ENCODE measurements at places on chromosomes 3 and 15. TPM values are rescaled to one million over a fixed set of nuclear protein-coding genes. Genes with fewer than 3 reads are reported as not detected.
A peak's percentile ranks its signal among the peaks of the same experiment; 100 is the strongest.

Gene DLL4
- 213 TPM for total RNA-seq

Gene CCDC39
- not detected for total RNA-seq

Gene LOXL1
- total RNA-seq = 35.5 TPM

Gene AHSG
- not detected for total RNA-seq

Gene VILL
- 6.7 TPM for total RNA-seq

Gene GTPBP8
- total RNA-seq = 14.4 TPM

Gene FMN1
- 1.3 TPM for total RNA-seq

Gene ARHGEF26
- total RNA-seq = 4.6 TPM

Gene MGA
- 24.3 TPM for total RNA-seq

GRCh38 chr3:170517242-170517945 is 68.5 kb downstream of the SLC7A14 start:
- no peak for DNase-seq

DNA sequence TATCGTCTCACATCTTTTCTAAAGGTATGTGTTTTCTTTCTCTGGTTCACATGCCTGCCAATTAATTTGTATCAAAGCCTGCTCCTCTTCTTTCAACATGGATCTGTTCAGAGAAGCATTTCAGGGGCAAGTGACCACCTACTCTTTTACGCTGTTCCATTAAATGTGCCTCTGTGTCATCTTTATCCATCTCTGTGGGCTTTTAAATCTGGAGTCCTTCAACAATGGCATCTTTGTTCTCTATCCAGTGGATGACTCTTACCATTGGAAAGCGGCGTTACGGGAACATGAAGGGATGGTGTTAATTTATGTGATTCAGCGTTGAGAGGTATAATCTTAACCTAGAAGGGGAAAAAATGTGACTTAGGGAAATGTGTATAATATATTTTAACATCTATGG is 92.7 kb upstream of the CFAP20DC start:
- no peak for DNase-seq

GRCh38 chr3:158731938-158732855 is at the start of gene RARRES1:
Gene RARRES1 (minus strand): TSS chr3:158732457. CDS start chr3:158732415, 42 bp downstream.
- DNase-seq = no peak

GRCh38 chr3:5531039-5531438 is 343.5 kb downstream of the EDEM1 start:
- no peak for DNase-seq

- no peak for DNase-seq
Measured at GRCh38 chr3:182323898-182324297, 469.4 kb upstream of the ATP11B start.

- no peak for DNase-seq
Measured at GRCh38 chr15:56967336-56967735, 48.9 kb downstream of the TCF12 start.

DNA sequence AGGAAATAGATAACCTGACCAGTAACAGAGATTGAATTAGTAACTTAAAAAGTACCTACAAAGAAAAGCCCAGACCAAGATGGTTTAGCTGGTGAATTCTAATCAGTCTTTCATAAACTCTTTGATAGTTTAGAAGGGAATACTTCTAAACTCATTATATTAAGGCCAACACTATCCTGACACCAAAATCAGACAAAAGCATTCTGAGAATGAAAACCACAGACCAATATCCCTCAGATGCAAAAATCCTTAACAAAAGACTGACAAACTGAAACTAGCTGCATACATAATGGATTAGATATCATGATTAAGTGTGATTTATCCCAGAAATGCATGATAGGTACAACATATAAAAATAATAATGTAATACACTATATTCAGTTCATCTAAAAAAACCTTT is 115.6 kb downstream of the RFX7 start:
- no peak for DNase-seq

DNA sequence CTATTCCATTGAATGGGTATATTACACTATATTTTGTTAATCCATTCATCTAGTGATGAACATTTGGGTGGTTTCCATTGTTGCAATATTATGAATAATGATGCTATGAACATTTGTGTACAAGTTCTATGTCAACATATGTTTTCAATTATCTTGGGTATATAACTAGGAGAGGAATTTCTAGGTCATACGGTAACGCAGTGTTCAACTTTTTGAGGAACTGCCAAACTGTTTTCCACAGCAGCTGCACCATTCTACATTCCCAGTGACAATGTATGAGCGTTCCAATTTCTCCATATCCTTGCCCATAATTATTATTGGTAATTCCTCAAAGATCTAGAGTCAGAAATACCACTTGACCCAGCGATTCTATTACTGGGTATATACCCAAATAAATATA is 24.1 kb upstream of the RORA start:
- no peak for DNase-seq

DNA sequence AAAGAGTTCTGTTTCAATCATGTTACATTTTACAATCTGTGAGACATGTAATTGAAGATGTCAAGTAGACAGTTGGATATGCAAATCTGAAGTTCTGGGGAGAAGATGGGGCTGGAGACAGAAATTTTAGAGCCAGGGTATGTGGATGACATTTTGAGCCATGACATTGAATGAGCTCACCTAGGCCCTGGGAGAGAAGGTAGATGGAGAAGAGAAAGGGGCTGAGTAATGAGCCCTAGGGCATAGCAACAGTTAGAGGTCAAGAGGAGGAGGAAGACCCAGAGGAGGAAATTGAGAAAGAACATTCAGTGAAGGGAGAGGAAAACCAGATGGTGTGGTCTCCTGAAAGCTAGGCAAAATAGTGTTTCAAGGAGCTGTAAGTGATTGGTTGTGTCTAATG is 15.3 kb downstream of the TMEM266 start:
- no peak for DNase-seq

- DNase-seq = no peak
Measured at GRCh38 chr15:96122077-96123027, 208.1 kb upstream of the NR2F2 start.

DNA sequence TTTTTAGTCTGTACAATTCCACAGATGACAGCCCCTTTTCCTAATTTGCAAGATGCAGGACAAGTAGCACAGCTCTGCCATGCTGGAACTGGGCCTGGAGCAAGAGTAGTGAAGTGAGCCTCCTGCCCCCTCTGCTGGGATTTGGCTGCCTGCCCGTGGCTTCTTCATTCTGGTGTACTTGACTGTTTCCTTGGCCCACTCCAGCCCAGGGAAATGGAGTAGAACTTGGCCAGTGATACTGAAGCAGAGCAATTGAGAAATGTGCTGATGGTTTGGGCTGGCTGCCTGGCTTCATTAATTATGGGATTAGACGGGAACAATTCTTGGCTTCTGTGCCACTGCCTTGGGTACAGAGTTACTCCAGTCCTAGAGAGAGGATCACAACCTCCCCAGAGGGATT is 2.8 kb downstream of the GPD1L start:
- no peak for DNase-seq

DNA sequence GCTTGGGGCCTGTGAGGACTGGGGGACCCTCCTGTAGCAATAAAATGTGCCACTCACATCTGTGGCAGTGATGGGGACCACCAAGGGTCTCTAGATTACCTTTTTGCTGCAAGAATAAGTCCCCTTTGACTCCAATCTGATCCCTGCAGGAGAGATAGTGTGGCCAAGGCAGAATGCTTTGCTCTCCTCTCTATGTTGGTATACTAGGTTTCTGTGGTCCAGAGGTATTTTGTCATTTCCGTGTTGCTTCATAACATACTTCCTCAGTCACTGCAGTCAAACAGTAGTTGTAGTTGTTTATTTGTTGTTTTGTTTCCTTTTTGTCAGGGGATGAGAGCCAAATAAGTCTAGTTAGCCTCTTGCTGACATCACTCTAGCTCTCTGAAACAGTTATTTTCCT is 13.1 kb upstream of the NAALADL2 start:
- no peak for DNase-seq

- peak; percentile 92 for DNase-seq
Measured at GRCh38 chr3:39177708-39178332, 14.6 kb downstream of the XIRP1 start.
